Aorta (tissue), 5 donors: ENCODE measurements at places on chromosomes 7 and 10. TPM values are rescaled to one million over a fixed set of nuclear protein-coding genes. Genes with fewer than 3 reads are reported as not detected.

WDFY4 gene
- total RNA-seq = 15.0 TPM

SPAG6 gene
- 0.36 TPM for total RNA-seq

DNA sequence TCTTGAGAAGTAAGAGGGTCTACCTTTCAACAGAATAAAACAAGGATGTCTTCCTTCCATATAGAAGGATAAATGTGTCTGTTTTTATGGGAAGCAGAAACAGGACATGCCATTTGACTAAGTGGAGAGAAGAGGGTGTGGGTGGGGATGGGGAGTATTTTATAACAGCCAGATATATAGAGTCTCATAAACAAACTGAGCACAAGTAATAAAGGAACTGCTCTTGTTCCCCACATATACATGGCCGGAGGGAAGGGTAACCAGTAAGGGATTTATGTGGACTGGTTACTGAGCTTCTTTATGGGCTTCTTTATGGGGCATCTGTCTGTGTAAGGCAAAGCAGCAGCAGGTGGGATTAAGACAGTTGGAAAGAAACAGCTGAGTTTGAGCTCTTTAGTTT is 558.1 kb downstream of the REEP3 start:
- no peak for DNase-seq

GRCh38 chr7:131139462-131139861 is 188.2 kb upstream of the MKLN1 start:
- DNase-seq = no peak

DNA sequence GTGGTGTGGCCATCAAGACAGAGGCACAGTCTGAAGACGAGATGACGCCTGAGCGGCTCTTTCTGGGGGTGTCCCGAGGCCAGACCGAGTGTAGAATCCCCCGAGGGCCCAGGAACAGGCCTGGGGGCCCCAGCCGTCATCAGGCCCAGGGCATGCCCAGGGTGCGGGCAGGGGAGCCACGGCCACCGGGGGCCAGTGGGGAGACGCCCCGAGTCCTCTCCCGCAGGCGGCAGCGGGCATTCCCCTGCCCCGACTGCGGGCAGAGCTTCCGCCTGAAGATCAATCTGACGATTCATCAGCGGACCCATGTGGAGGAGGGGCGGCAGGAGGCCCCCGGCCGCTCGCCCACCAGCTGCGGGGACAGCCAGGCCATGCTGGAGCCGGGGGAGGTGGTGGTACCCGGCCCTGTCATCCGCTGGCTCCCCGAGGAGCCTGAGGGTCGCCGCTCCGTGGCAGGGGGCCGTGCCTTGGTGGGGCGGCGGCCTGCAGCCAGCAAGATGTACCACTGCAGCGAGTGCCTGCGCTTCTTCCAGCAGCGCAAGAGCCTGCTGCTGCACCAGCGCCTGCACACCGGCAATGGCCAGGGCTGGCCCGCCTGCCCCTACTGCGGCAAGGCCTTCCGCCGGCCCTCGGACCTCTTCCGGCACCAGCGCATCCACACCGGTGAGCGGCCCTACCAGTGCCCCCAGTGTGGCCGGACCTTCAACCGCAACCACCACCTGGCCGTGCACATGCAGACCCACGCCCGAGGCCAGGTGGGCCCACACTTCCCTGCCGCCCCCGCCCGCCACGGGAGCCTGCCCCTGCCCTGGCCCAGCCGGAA is 19.7 kb downstream of the ZNF783 start:
- DNase-seq = no peak
